ENCODE measurements at places on chromosomes 11 and 22.

GRCh38 chr11:46557684-46558151 is 36.1 kb downstream of the AMBRA1 start:
- no peak for DNase-seq

DNA sequence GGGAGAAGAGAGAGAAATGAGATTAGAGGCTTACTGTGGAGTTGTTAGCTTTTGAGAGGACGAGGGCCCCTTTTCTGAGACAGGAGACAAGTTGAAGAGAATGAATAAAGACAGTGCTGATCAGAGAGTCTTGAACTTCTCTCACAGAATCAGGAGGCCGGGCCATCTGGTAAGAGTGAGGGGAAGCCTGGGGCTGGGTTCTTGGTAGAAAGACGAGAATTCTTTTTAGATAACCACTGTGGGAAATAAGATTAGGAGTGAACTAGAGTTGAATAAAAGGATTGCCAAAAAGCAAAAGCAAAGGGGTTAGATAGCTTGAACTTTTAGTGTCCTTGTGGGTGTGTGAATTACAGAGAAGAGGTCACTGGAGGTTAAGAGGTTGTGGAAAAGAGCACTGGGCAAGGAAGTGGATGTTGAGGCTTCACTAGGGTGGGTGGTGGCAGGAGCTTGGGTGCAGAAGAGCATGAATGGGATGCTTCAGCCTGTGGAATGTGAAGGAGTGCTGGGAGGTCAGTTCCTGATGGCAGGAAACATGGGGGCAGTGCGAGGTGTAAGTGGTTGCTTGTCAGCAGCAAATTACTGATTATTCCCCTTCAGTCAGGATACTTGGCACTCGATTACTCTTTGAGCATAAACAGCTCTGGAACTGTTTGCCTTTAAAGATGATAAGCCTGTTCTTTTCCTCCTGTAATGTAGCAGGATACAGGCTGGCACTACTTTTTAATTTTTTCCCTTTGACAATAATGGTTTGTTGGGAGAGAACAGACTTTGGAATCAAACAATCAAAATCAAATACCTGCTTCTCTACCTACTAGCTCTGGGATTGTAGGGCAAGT is 98.3 kb downstream of the ARHGAP42 start:
- DNase-seq, result no peak

GRCh38 chr11:64524158-64524527 is 66.9 kb upstream of the SLC22A12 start:
- no peak for DNase-seq

GRCh38 chr11:118046964-118047700 is 29.7 kb upstream of the TMPRSS4 start:
- DNase-seq, result no peak

- DNase-seq, result no peak
These were observed 68.8 kb downstream of the OR5AK2 start for GRCh38 chr11:57057561-57057960.

DNA sequence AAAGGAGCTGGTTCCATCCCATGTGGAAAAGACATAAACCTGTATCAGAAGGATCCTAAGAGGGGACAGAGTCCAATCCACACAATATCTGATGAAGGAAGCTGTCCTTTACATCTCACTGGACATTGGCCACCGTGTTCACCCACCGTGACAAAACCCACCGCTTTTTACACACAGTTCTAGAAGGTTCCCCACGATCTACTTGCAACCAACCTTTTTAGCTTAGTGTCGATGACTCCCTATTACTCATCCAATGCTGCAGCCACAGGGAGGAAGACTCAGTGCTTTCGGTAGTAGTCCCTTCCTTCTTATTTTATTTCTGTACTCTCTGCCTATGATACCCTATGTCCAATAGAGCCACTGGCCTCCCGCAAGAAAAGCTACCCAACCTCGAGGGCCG is 65.4 kb downstream of the MAPK1 start:
- DNase-seq, result no peak

DNA sequence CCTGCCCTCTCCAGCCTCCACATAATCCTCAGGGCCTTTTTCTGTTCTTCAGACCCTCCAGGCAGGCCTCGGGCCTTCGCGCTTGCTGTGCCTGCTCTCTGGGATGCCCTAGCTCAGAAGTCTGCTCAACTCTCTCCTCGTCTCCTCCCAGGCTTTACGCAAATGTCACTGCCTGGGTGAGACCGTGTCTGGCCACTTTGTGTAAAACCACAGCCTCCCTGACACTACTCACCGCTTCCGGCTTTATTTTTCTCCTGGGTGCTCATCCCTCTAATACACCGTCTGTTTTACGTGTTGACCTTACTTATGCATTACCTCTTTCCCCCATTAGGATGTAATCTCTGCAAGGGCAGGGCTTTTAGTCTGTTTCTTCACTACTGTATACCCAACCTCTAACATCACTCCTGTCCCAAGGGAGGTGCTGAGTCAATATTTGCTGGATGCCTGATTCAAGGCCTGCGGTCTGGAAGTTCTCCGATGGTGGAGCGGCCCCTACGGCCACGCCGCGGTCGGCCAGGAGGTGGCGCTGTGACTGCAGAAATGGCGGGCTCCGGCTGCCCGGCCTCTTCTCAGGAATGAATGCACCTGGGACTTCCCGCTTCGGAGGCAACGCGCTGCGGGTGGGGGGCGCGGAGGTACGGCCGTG is 58.2 kb upstream of the THY1 start:
- peak; percentile 96 for DNase-seq

DNA sequence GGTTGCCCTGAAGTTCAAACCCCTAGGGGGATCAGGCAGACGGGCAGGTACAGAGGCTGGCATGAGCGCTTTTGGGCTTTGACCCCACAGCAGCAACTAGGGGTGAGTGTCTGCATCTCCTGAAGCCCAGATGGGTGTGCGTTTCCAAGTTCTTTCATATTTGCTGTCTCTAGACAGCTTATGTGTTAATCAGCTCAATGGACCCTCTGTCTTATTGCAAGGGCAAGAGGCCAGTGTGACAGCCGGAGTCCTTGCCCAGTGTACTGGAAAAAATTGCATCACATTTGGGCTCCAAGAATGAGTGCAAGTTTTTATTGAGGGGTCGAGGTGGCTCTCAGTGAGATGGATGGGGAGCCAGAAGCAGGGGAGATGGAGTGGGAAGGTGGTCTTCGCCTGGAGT is 1863.7 kb upstream of the RAG2 start:
- no peak for DNase-seq
